NCI-H774 (cell line): ENCODE measurements at places on chromosomes 16 and 17.

- DNase-seq = peak; percentile 82
Measured at GRCh38 chr17:41666237-41666641, 22.4 kb upstream of the EIF1 start.

GRCh38 chr17:81931557-81932332 is 4.2 kb upstream of the MAFG start:
- DNase-seq = no peak

- DNase-seq = no peak
Measured at GRCh38 chr17:31609331-31609730, 217.9 kb downstream of the RAB11FIP4 start.

DNA sequence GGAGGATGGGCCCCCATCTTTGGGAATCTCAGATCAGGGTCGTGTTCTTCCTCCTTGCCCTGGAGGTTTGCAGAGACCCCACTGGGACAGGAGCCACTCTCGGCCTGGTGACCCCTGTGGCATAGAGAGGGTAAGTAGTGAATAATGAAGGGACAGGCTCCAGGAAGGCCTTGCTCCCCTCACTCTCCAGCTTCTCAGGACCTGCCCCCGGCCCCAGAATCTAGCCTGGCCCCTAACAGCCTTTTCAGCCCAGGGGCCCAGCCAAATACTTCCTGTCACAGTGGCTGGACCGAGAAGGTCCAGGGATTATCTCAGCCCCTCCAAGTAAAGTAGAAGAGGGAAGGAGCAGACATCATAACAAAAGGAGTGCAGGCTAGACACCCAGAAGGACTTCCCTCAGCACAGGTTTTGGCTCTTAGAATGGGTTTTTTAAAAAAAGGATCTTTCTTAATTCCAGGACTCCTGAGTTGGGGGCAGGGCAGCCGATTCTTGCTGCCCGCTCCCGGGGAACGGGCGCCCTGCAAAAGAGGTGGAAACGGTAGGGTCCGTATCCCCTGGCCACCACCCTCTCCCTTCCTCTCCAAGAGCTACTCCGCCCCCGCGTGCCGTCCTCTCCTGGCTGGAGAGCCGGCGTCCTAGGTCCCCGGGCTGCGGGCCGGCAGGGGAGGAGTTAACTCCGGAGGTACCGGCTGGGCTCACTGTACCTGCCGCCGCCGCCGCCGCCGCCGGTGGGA is 559 bp upstream of the NXPH3 start:
- DNase-seq = no peak

- no peak for DNase-seq
Measured at GRCh38 chr16:73010150-73010676, 37.7 kb downstream of the ZFHX3 start.

DNA sequence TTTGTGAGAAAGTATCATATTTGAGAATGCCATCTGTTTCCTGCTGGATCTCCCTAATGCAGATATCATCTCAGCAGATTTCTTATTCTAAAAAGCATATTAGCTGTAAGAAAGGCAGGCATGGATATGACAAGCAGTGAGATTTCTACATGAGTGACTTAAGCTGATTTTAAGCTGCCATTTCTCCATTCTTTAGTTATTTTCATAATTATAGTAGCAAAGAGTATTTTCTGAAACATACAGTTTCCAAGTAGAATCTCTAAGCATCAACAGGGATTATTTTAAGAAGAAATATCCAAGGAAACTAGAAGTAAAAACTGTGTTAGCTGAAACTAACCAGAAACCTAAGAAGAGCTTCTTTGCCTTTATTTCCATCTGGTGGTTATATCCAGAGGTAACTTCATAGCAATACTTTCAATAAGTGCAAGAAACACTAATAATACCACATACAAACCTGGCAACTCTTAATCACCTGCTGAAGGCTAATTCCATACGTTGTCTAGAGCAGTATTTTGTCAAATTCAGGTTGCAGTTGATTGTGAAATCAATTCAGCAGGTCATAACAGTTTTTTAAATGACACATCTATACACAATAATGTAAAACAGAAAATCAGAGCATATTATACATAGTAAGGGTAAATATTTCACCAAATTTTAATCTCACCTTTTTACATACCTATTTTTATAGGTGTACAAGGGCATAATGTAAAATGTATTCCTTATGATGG is 42.2 kb downstream of the CFDP1 start:
- no peak for DNase-seq

DNA sequence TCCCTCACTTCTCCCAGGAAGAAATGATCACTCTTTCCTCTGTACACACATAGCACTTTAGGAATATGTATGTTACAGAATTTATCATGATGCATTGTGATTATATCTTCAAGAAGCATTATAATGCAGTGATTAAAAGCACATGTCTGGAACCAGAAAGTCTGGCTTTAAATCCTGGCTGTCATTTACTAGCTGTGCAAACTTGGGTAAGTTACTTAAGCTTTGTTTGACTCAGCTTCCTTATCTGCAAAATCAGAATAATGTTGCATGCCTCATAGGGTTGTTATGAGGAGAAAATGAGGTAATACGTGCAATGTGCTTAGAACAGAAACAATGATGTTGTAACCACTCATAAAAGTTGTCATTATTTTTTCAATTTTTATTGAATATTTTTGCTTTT is 156.3 kb upstream of the ZKSCAN2 start:
- no peak for DNase-seq

DNA sequence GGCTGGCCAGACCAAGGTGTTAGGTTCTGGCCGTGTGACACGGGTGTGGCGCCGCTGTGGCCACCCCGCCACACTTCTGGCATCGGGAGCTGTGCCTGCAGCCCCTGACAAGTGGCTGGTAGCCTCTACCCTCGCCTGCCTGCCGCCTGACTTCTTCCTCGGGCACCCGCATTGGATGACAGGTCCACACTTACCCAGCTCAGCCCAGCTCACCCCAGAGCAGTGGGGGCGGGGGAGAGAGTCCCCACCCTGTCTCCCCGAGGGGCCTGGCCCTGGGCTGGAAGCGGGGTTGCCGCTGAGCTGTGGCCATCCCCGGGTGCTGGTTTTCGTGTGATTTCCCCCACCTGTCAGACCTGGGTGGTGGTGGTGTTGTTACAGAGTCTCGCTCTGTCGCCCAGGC is 53.9 kb upstream of the ACSF3 start:
- DNase-seq = no peak

- DNase-seq = no peak
Measured at GRCh38 chr16:89096768-89097391, 3.2 kb downstream of the ACSF3 start.
